ENCODE measurements at places on chromosomes 7 and 10.

DNA sequence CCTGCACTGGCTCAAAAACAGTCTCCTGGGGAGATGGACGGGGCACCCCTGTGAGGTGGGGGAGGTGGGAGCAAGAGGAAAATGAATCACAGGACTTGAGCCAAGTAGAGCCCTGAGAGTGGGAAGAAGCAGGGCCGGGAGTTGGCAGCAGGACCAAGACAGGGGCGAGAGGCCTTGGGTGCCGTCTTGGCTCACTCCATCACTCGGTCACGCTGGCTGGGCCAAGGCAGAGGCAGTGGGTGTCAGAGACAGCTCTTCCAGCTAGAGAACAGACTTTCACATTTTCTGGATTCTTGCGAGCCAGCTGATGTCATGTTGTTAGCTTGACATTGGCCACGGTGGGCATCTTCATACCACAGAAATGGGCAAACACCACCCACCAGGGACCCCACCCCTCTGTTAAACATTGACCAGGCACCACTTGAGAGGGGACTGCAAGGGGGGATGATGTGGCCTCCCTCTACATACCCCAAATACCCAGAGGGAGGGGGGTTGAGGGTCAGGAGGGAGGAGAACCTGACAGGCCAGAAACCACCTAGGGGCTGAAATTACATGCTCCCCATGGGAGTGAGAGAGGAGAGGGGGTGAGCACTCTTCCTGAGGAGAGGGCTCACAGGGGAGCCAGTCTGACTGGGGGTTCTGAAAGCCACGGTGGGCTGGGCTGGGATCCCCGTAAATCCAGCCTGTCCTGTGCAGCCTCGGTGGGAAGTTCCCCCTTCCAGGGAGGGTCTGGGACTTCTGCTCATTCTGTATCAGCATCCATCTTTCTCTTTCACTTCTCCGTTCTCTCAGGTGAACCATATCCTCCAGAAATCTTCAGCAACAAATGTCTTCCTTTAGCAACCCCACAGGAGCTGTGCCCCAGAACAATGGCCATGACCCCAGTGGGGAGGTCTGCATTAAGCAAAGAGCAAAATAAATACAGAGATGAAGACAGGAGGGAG is 19.6 kb downstream of the CAMK2B start:
- DNase-seq = no peak
- H3K4me3 ChIP-seq = no peak overlapping the region
- H3K4me1 ChIP-seq = peaks cover 3% of the 10 kb centered on the region
- H3K27ac ChIP-seq = no peak overlapping the region

- H3K36me3 ChIP-seq = no peaks in the 10 kb centered on the region
- H3K4me3 ChIP-seq = no peak overlapping the region
- H3K27me3 ChIP-seq = peaks cover 2% of the 10 kb centered on the region
- H3K4me1 ChIP-seq = no peaks in the 10 kb centered on the region
- no peak overlapping the region for H3K27ac ChIP-seq
These were observed 62.2 kb downstream of the NAMPT start for GRCh38 chr7:106222545-106222944.

DNA sequence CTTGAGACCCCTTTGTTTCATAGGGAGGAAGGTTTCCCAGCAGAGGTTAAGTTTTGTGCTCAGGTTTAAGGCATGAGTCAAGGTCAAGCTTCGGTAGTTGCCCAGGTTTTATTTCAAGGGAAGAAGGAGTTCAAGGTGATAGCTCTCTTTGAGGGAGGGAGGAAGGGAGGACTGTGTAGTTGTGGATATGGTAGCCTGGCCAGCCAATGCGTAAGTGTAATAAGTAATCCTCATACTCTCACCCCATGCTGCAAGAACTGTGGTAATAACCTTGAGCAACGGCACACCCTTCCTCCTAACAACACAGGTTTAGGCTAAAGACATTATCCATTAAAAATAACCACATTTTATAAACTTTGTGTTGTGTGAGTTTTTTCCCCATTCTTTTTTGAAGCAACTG is 478.9 kb downstream of the KCNMA1 start:
- H3K4me3 ChIP-seq = no peak overlapping the region
- no peak for DNase-seq
- H3K4me1 ChIP-seq = no peaks in the 10 kb centered on the region
- H3K27me3 ChIP-seq = no peaks in the 10 kb centered on the region
- no peaks in the 10 kb centered on the region for H3K36me3 ChIP-seq

DNA sequence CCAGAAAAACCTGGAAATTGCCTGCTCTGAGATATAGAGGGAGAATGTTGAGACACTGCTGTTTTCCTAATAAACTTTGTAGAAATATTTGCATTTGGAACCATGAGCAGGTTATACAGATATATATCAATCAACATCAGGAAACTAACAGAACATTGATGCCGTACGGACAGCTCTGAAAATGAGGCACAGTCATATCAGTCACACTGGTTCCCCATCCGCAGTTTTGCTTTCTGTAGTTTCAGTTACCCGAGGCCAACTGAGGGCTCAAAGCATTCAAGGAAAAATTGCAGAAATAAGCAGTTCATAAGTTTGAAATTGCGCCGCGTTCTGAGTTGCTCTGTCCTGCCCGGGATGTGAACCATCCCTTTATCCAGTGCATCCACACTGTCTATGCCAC is 137.9 kb downstream of the KLF6 start:
- H3K36me3 ChIP-seq = no peaks in the 10 kb centered on the region
- DNase-seq = no peak
- H3K4me3 ChIP-seq = no peak overlapping the region
- H3K27me3 ChIP-seq = no peaks in the 10 kb centered on the region
- H3K4me1 ChIP-seq = no peaks in the 10 kb centered on the region
- no peak overlapping the region for H3K27ac ChIP-seq

DNA sequence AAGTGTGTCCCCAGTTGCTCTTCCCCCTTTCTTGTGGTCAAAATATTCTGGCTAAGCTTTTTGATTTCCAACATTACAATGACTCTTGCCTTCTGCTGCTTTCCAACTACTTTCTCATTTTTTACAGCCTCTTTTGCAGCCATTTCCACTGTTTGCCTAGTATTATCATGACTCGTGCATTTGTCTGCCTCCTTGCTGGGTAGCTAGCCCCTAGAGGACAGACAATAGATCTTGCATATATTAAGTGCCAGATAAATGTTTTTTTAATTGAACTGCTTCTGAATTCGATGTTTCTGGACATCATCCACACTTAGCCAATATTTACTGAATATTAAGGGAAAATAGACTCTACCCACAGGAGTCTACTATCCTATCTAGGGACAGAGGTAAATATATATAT is 124.5 kb downstream of the POU6F2 start:
- H3K36me3 ChIP-seq = no peaks in the 10 kb centered on the region
- no peak for DNase-seq
- no peak overlapping the region for H3K27ac ChIP-seq
- H3K27me3 ChIP-seq = no peaks in the 10 kb centered on the region
- no peaks in the 10 kb centered on the region for H3K4me1 ChIP-seq
- no peak overlapping the region for H3K4me3 ChIP-seq

DNA sequence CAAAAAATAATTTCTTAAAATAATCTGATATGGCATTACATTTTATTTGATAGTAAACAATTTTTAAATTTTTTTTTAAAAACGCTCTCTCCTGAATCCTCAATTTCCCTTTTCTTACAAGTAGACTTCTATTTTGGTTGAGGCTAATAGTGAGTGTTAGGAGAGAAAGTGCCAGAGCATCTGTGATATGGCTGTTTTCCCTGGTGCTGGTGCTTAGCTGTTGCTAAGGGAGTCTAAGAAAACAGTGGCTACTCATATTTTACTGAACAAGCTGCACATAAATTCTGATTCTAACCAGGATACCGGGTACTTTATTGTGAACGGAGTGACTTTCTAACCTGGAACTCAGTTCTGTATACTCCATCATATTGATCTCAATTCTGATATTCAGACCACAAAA is 311.1 kb upstream of the KIAA1217 start:
- no peaks in the 10 kb centered on the region for H3K4me1 ChIP-seq
- DNase-seq = no peak
- H3K27ac ChIP-seq = no peak overlapping the region
- H3K36me3 ChIP-seq = no peaks in the 10 kb centered on the region

DNA sequence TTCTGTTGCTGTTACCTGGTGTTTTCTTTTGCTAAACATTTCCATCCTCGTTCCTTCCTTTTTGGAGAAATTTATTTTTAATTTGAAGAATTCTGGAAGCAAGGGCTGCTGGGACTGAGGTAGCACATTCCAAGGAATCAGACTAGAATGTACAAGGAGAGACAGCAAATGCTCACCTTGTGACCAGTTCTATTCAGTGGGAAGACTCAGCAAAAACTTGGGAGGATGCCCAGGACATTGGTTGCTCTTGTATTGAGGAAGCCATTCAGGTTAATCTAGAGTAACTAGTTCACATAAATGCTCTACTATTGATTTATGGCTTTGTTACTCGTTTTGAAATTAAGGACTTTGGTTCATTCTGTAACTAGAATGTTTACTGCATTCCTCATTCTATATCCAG is 11.3 kb downstream of the PLCE1 start:
- no peaks in the 10 kb centered on the region for H3K27me3 ChIP-seq
- H3K4me3 ChIP-seq = no peak overlapping the region
- H3K36me3 ChIP-seq = no peaks in the 10 kb centered on the region
- DNase-seq = peak; percentile 79

- no peak overlapping the region for H3K27ac ChIP-seq
- no peaks in the 10 kb centered on the region for H3K36me3 ChIP-seq
- DNase-seq = no peak
- no peaks in the 10 kb centered on the region for H3K27me3 ChIP-seq
- no peak overlapping the region for H3K4me3 ChIP-seq
These were observed 828.6 kb upstream of the GHITM start for GRCh38 chr10:83310688-83311087.

DNA sequence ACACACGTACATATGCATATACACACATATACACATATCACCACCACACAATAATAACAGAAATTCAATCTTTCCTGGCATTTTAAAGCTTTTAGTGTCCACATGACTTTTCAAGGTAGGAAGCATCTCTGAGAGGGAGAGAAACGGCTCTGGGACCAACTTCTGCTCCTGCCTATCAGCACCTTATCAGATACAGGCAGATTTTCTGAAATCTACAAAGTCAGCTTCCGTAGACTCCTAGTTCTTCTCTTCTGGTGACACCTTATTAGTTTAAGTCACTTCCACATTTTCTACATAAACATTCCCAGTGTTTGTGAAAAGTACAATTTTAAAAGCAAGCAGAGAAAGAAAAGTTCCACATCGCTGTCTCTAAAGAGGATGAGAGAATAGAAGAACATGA is 74.5 kb downstream of the ZNF22 start:
- H3K27me3 ChIP-seq = no peaks in the 10 kb centered on the region
- no peaks in the 10 kb centered on the region for H3K4me1 ChIP-seq
- no peak overlapping the region for H3K27ac ChIP-seq
- no peak overlapping the region for H3K4me3 ChIP-seq

DNA sequence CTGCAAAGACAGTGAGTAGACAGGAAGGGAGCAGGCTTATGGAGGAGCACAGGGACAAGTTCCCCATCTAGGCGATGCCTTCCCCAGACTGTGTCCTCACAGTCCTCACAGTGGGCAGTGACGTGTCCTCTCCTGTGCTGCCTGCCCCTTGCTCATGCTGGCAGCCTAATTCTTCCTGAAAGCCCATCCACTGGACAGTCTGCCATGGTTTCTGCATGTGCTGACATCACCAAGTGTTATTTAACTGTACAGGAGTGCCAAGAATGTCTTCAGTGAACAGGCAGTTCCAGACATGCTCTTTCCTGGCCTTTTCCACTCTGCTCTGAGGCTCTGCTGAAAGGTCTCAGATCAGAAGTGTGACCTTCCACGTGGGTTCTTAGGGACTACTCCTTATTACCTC is 54.1 kb downstream of the ZNF248 start:
- DNase-seq = no peak
- H3K4me1 ChIP-seq = no peaks in the 10 kb centered on the region
- no peaks in the 10 kb centered on the region for H3K27me3 ChIP-seq
- no peaks in the 10 kb centered on the region for H3K36me3 ChIP-seq
- H3K4me3 ChIP-seq = no peak overlapping the region

- H3K36me3 ChIP-seq = no peaks in the 10 kb centered on the region
- no peaks in the 10 kb centered on the region for H3K27me3 ChIP-seq
- H3K4me3 ChIP-seq = no peak overlapping the region
These were observed 165.0 kb upstream of the ASAH2 start for GRCh38 chr10:50416181-50416824.

DNA sequence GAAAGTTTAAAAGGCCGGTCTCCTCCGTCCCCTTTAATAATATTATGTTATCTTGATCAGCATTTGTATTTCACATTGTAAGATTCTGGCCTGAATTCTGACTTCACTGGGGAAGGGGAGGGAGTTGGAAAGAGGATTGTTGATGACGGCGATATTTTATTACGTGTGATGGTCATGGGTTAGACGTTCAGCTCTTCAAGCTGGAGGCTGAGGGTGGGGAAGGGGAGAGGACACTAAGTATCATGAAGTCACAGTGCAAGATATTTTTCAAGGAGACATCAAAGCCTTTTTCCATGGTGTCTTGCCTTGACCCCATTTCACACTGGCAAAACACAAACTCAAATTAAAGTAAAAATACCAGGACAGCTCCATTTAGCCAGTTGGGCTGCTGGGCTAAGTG is 126.7 kb downstream of the WDR11 start:
- peak overlapping the region; percentile 77 for H3K27ac ChIP-seq
- H3K4me3 ChIP-seq = no peak overlapping the region
- no peaks in the 10 kb centered on the region for H3K36me3 ChIP-seq

- no peak for DNase-seq
- H3K4me1 ChIP-seq = peaks cover 8% of the 10 kb centered on the region
- no peak overlapping the region for H3K4me3 ChIP-seq
- no peaks in the 10 kb centered on the region for H3K27me3 ChIP-seq
- H3K36me3 ChIP-seq = no peaks in the 10 kb centered on the region
These were observed 38.2 kb upstream of the SLC26A4 start for GRCh38 chr7:107622429-107622828.

DNA sequence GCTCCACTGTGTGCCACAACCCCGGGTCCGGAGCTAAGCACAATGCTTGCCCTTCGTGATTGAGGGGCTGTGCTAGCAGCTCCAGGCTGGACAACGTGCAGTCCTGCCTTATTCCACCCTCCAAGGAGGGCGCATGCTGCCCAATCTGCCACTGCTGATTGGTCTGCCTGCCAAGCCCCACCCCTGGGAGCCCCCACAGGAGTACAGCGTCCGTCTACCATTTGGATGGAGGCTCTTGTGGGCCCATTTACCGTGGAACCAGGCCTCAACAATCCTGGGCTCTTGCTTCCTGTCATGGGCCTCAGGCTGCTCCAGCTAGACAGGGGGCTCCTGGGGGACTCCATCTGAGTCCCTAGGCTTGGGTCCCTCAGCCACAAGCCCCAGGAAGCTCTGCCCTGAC is 173.3 kb downstream of the SLIT1 start:
- no peaks in the 10 kb centered on the region for H3K27me3 ChIP-seq
- no peaks in the 10 kb centered on the region for H3K4me1 ChIP-seq
- no peak overlapping the region for H3K4me3 ChIP-seq
- H3K36me3 ChIP-seq = no peaks in the 10 kb centered on the region

DNA sequence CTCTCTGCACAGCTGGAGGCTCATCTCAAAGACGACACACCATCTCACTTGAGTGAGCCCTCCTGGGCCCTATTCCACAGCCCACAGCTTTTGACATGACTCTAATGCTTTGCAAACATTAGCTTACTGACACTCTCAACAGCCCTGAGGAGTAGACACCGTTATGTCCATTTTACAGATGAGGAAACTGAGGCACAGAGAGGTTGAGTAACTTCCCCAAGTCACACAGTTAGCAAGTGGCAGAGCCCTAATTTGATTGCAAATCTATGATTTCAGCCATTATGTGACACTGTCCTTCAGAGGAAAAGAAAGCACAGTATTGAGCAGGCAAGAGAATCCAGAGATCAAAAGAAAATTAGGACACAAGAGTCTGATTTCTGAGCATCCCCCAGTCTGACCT is 16.0 kb downstream of the SLC25A13 start:
- H3K4me1 ChIP-seq = peaks cover 12% of the 10 kb centered on the region
- no peak overlapping the region for H3K4me3 ChIP-seq
- H3K27ac ChIP-seq = no peak overlapping the region
- H3K36me3 ChIP-seq = no peaks in the 10 kb centered on the region
- DNase-seq = no peak
